ENCODE measurements at places on chromosomes 7 and 10. TPM values are rescaled to one million over a fixed set of nuclear protein-coding genes. Genes with fewer than 3 reads are reported as not detected.

Gene OR6V1
- not detected for total RNA-seq

Gene ATOH7
- not detected for total RNA-seq

Gene CYP26C1
- under 0.01 TPM for total RNA-seq

Gene SLC13A1
- total RNA-seq = not detected

Gene SPDYE1
- under 0.01 TPM for total RNA-seq

Gene FOXI2
- total RNA-seq = not detected

Gene PLCE1
- total RNA-seq = 3.3 TPM

Gene GCK
- total RNA-seq = 3.2 TPM

Gene AVL9
- total RNA-seq = 17.1 TPM

Gene ASZ1
- not detected for total RNA-seq

Gene OR2A5
- total RNA-seq = not detected

Gene MRPL32
- 46.1 TPM for total RNA-seq

Gene SLC29A4
- total RNA-seq = 6.1 TPM

Gene EMX2
- not detected for total RNA-seq

Gene NPC1L1
- 0.09 TPM for total RNA-seq

Gene BMPER
- 7.4 TPM for total RNA-seq

Gene TES
- total RNA-seq = 39.1 TPM

Gene STOX1
- not detected for total RNA-seq

Gene RSPH10B2
- 0.32 TPM for total RNA-seq

Gene PNLIPRP2
- not detected for total RNA-seq

Gene ITPRIP
- total RNA-seq = 8.7 TPM

Gene BLNK
- 0.09 TPM for total RNA-seq

Gene GBF1
- 17.0 TPM for total RNA-seq

Gene FAM221A
- total RNA-seq = 0.95 TPM

Gene JAKMIP3
- total RNA-seq = 0.16 TPM

Gene CALML5
- total RNA-seq = not detected

Gene GRM3
- total RNA-seq = not detected

Gene AGAP5
- total RNA-seq = 2.8 TPM

Gene DNAH11
- under 0.01 TPM for total RNA-seq

Gene PON1
- total RNA-seq = not detected

Gene NOS3
- total RNA-seq = 0.17 TPM

Gene PTPRZ1
- not detected for total RNA-seq

Gene RBM48
- 11.7 TPM for total RNA-seq

Gene RASSF4
- 10.2 TPM for total RNA-seq

Gene INHBA
- 7.9 TPM for total RNA-seq

Gene KDM7A
- total RNA-seq = 2.0 TPM

Gene AGK
- total RNA-seq = 11.6 TPM

Gene TACC2
- 2.5 TPM for total RNA-seq

Gene HABP2
- total RNA-seq = not detected

Gene PHKG1
- 1.0 TPM for total RNA-seq

Gene SERPINE1
- total RNA-seq = 37.9 TPM

Gene CCL24
- not detected for total RNA-seq

Gene EBLN1
- not detected for total RNA-seq

Gene CUBN
- 2.2 TPM for total RNA-seq

Gene KAZALD1
- 84.3 TPM for total RNA-seq

Gene CACNB2
- 1.2 TPM for total RNA-seq

Gene OPN1SW
- not detected for total RNA-seq

Gene POT1
- total RNA-seq = 35.2 TPM

Gene SNX8
- total RNA-seq = 16.7 TPM

Data from bronchial smooth muscle cell (primary cell).